Peyer's patch (tissue), 4 donors: ENCODE measurements at places on chromosomes 16 and 17.
A peak's percentile ranks its signal among the peaks of the same experiment; 100 is the strongest.

DNA sequence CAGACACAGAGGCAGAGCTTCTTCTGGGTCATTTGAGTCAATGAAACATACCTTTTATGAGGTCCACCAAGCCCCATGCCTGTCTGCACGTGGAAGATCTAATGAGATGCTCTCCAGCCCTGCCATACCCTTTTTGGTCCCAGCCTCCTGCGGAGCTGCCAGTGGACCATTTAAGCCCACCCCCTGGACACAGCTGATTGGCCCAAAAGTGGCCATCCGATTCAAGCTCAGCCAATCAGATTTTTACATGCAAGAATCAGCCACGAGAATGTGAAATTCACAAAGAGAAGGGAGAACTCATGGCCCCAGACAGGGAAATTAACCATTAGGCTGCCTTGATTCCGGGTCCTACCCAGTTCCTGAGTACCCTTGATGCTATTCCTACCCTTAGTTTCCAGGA, 231.0 kb upstream of the EEF2KMT start:
- no peak for DNase-seq

- DNase-seq = peak; percentile 71
Measured at GRCh38 chr16:84836234-84836647, 16.5 kb downstream of the CRISPLD2 start.

GRCh38 chr16:27286451-27286850, 17.9 kb upstream of the NSMCE1 start:
- DNase-seq = no peak

- DNase-seq = no peak
Measured at GRCh38 chr17:22703204-22703603, 1010.9 kb downstream of the KCNJ18 start.

GRCh38 chr17:2081564-2081963, 26.7 kb downstream of the HIC1 start:
- DNase-seq = no peak

GRCh38 chr16:85902366-85903155, 3.6 kb downstream of the IRF8 start:
- DNase-seq = peak; percentile 91

DNA sequence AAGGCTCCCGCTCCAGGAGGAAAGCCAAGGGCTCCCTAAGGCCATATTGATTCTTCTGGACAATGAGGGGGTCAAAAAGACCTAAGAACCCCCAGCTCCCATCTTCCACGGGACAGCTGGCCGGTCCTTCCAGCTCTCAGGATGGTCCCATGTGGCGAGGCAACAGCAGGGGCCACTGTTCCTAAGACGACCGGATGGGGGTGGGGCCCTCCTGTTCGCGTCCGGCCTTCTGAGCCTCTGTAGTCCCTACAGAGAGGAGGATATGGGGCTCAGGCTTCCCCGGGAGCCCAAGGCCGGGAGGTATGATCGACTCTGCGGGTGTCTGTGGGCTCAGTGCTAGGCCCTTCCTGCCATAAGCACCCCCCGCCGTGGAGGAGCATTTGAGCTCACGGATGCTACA, 6.0 kb upstream of the DCXR start:
- no peak for DNase-seq

- no peak for DNase-seq
Measured at GRCh38 chr16:89593841-89594240, 18.3 kb downstream of the CPNE7 start.

- DNase-seq = no peak
Measured at GRCh38 chr17:66474258-66474657, 171.8 kb downstream of the PRKCA start.

DNA sequence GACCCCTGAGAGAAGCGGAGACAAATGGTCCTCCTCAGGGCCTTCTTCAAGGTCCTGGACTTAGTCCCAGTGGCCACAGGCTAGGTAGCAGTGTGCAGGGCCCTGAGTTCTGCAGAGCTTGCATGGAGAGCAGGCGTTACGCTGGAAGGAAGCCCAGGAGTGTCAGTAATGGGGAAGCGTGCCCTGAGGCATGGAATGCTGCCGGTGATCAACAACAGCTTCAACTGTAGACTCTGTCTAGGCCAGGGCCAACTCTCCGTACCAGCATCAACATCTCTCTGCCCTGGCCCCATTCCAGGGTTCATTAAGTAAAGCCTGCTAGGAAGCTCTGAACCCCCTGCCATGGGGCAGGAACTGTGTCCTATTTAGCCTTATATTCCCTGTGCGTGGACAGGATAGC, 568 bp upstream of the TNK1 start:
- no peak for DNase-seq

DNA sequence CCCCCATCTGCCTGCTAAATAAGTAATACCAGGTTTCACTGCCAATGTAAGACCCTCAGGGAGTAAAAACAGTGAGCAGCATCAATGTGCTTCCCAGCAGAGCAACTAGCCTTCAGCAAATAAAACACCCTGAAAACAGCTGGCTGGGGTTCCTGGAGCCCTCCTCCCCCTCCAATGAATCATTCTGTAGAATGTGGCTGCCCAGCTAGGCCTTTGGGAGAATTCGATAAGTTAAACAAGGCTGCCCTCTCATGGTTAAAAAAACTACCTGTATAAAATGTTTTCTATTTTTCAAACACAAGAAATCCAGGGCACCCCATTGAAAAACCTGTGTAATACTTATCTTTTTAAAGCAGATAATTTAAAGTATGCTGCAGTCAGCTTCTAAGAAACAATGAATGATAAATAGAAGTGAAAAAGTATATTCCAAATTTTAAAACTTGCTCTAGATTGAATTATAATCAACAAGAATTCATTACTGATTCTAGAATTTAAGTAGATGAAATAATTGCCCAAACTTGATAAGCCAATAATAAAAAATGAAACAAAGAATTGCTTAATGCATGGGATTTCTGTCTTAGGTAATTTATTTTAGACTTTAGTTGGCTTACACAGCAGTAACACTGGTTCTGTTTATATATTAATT, 9.4 kb upstream of the TOM1L1 start:
- no peak for DNase-seq

DNA sequence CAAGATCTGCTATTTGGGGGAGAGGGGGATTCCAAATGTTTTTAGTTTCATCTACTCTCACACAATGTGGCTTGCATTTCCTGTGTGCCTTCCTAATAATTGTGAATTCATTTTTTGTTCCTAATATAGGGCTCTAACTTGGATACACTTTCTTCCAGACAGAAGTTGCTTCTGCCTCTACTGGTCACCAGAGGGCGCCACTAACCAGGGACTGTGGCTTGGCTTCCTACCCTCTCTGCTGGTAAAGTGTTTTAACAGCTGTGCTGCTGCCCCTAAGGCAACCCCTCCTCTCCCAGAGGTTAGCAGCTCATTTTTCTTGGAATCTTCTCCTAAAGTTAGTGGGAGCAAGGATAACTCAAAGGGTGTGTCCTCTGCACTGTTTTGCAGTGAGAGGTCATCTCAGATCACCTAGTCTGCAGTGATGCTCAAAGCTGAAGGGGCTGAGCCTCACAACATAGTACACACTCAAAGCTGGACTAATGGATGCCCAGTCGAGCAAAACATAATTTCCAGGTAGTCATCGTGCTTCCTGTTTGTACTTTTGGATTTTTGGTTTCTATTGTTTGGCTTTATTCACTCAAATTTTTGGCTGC, 5.0 kb upstream of the PRSS54 start:
- DNase-seq = no peak

GRCh38 chr17:34730816-34731215, 151.4 kb downstream of the TMEM132E start:
- DNase-seq = no peak

DNA sequence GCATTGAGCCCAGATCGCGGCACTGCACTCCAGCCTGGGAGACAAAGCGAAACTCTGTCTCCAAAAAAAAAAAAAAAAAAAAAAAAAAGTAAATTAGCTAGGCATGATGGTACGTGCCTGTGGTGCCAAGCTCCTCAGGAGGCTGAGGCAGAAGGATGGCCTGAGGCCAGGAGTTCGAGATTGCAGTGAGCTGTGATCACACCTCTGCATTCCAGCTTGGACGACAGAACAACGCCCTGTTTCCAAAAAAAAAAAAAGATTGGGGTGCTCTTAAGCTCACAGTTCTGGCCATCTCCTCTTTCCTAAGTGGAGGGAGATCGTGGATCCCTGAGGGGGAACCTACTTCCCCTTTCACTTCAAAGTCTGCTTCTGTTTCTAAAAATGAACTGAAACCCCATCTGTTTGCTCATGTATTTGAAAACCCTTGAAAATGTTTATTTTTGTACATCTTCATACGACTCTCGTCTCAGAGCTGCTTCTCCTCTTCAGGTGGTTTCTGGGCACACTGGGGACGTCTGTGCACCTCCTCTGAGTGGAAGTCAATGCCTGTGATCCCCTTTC, 138.8 kb downstream of the PRKCA start:
- no peak for DNase-seq

DNA sequence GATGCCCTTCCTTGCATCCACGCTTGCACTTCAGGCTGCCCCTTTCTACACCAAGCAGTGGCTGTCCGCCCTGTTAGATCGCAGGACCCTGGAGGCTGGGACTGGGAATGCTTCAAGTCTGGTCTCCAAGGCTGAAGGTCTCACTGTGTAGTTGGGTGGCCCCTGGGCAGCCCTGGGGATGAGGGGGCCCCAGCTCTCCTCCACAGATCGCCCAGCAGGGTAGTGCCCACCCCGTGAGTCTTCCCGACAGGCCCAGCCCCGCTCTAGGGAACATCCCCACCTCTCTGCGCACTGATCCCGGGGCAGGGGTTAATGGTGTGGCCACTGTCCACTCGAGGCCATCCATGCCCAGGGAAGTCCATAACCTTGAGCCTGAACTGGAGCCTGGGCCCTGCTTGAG, 10.3 kb downstream of the ZNF213 start:
- no peak for DNase-seq

- no peak for DNase-seq
Measured at GRCh38 chr16:84502581-84502980, 1.9 kb downstream of the MEAK7 start.

- DNase-seq = no peak
Measured at GRCh38 chr17:38672788-38673706, 1.7 kb downstream of the EPOP start.
